Stimulated activated CD8-positive, alpha-beta memory T cell treated with anti-CD3 and anti-CD28 coated beads, Interleukin-7, amount 100 ng/mL, for 48 hours (primary cell): ENCODE measurements at places on chromosomes 7 and 10.

DNA sequence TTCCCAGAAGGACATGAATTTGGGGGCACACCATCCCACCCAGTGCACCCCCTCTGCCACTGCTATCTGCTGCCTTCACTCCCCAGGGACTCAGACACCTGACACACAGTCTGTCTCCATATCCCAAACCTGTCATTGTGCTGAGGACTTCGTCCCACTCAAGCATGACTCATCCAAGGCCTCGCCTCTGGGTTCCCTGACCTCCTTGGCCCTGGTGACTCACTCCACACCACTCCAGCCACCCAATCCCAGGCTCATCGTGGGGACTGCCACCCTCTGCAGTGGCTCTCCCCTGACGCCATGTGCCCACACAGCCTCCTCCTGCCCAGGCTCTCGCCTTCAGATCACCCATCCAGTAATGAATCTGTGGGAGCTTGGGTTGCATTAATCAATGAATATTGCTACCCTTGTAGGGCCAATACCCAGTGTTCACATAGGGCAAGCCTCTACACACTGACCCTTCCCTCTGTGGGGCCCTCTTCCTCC is 6.6 kb upstream of the INSIG1 start:
- DNase-seq, result no peak

DNA sequence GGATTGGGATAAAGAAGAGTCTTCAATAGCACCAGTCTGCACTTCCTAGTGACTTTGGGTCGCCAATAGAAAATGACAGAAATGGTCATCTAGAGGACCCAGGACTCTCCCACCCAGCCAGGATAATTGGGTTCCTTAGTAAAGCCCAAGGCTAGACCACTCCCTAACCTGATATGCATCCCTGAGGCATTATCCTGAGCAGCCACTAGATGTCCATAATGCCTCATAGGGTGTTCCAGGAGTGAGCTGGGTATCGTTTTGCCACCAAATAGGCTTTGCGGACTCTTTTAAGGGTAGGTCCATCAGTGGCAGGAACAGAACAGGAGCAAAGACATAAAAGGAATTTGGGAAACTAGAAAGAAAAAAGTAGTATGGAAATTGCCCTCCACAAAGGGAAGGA is 4.5 kb upstream of the LRRC4 start:
- DNase-seq, result no peak

- no peak for DNase-seq
These were observed 90.5 kb downstream of the WIPF3 start for GRCh38 chr7:29896685-29897411.

GRCh38 chr7:1071731-1072254 is 16.1 kb upstream of the GPER1 start:
- DNase-seq, result no peak

DNA sequence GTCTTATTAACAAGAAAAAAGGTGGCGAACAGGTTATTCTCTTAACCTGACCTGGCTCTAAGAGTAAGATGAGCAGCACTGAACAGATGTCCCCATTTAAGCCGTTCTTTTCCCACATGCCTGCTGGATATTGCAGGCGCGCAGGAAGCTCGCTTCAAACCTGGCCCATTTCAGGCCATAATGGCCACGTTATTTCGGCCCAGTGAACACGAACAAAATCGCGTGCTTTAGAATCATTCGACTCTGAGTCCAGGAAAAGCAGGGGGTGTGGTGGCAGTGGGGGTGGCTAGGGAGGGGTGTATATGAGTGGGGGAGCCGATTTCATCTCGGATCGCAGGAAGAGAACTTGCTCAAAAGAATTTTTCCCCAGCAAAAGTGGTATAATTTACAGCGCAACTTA is 6.6 kb upstream of the SP8 start:
- DNase-seq, result no peak
